NCI-H1048 (cell line): ENCODE measurements at places on chromosomes 1 and 21.

DNA sequence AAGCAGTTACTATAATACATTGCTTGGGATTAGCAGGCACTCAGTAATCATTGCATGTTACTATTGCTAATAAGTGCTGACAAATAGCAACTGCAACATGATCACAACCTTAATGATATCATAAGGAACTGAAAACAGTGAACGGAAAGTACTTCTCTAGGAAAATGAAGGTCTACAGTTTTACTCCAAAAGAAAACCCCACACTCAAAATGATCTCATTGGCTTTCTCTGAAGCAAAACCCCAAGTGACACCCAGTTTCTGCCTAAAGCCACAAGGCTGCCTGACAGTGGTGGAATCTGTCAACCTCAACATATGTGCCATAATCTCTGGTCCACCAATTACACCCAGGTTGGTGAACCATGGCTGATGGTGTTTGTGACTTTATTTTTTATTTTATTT is 137.6 kb downstream of the PTGER3 start:
- DNase-seq: no peak

GRCh38 chr1:35706846-35707600 is 11.7 kb downstream of the C1orf216 start:
- no peak for DNase-seq

DNA sequence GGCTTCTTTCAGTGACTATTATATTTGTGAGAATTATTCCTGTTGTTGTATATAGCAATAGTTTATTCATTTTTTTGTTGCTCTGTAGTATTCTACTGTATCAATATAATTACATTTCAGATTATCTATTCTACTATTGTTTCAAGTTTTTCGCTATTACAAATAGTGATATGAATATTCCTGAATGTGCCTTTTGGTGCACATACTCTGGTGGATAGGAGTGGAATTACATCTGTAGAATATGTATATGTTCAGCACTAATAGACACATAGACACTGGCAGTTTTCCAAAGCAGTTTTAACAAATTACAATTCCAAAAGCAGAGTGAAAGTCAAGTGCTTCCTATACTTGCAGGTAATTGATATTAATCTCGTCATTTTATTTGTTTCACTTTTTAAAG is 696.2 kb upstream of the PRMT6 start:
- DNase-seq: no peak

DNA sequence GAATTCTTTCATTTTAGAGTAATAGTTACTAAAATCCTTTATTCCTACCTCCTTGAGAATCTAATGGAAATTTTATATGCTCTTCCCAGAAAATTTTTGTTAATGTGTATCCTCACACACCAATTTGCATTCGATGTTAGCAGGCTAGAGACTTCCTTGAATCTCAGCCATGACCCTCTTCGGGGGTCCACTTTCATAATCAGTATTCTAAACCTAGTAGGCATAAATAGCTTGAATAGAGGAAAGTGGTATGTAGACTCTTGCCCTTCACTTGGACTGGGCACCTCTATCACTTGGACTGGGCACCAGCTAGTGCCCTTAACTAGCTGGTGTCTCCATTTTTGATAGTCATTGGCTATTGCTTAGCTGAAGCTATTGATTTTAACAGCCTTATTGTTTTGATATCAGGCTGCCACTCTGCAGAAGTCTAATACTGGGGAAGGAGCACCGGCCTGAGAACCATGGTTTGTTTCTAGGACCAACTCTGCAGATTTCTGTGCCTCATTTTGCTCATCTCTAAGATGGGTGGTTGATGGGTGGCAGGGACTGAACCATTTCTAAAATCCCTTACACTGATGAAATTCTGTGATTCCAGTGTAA is 42.8 kb downstream of the MRPL39 start:
- DNase-seq: no peak

- no peak for DNase-seq
Observed at GRCh38 chr1:202844935-202845334, 34.2 kb downstream of the PCAT6 start.

GRCh38 chr1:108592030-108592759 is 32.3 kb downstream of the EEIG2 start:
- DNase-seq: no peak

- DNase-seq: no peak
Observed at GRCh38 chr1:222286011-222286410, 261.9 kb downstream of the HHIPL2 start.

DNA sequence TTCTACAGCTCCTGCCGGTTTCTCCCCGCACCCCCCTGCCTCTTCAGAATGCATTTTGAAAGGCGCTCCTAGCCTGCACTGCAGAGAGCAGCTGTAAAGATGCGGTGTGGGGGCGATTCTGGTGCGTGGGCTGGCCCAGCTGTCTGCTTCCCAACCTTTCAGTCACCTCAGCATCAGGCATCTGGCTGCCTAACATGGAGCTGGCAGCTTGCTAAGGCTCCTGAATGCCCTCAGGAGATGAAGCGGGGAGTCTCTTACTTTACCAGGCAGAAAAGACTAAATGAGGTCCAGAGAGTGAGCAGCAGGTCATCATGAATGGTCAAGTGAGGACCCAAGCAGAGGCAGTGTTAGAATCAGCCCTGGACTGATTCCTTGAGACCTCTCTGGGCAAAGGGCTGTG is 8.7 kb downstream of the IER5 start:
- DNase-seq: no peak

DNA sequence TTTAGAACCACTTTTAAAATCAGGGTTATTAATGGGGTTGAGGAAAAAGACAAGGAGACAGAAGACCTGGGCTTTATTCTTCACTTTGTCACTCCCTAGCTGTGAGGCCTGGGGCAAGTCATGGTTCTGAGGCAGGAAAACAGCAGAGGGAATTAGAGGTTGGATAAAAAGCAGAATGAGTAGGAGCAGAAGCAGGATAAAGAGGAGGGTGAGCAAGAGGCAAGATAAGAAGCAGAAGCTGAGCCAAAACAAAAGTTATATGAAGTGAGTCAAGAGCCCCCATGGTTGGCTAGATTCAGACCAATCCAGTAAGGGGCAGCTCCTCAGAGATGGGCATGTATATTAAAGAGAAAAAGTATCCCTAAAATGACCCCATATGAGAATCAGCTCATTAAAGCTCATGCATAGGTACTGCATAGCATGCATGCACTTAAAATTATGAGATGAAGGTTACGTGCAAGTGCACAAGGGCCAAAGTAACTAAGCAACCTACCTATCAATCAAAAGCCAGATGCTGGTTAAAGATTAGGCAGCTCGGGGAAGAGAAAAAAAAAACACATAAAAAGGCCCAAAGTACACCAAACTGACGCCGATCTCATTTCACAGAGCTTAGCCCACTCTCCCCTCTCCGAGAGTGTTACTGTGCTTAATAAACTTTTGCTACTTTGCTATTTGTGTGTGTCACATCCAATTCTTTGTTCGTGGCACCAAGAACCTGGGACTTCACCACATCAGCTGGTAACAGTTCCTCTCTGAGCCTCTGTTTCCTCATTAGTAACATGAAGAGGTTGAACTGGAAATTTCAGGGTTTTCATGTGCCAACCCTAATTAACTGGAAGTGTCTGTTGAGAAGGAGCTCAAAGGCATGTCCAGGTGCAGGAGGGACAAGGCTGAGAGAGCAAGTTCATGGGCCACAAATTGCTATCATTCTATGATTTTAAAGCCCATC is 2.2 kb downstream of the AVPR1B start:
- DNase-seq: no peak

DNA sequence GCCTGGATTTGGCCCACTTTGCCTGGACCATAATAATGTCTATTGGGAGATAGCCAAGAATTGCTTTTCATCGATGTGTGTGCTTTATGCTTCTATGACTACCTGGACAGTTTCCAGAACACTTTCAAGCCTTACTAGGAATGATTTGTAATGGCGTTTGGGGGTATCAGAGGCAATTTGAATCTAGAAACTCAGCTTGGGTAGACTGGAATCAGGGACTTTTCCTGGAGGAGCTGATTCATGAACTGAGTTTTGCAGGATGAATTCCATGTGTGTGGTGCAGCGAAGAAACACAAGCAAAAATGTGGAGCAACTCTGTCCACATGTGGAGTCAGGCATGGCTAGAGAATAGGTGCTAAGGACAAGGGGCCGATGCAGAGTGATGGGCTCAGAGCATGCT is 11.9 kb upstream of the TMEM61 start:
- no peak for DNase-seq

- DNase-seq: no peak
Observed at GRCh38 chr1:178121883-178122282, 28.0 kb downstream of the RASAL2 start.

GRCh38 chr1:226651041-226651731 is 87.9 kb downstream of the ITPKB start:
- DNase-seq: no peak

DNA sequence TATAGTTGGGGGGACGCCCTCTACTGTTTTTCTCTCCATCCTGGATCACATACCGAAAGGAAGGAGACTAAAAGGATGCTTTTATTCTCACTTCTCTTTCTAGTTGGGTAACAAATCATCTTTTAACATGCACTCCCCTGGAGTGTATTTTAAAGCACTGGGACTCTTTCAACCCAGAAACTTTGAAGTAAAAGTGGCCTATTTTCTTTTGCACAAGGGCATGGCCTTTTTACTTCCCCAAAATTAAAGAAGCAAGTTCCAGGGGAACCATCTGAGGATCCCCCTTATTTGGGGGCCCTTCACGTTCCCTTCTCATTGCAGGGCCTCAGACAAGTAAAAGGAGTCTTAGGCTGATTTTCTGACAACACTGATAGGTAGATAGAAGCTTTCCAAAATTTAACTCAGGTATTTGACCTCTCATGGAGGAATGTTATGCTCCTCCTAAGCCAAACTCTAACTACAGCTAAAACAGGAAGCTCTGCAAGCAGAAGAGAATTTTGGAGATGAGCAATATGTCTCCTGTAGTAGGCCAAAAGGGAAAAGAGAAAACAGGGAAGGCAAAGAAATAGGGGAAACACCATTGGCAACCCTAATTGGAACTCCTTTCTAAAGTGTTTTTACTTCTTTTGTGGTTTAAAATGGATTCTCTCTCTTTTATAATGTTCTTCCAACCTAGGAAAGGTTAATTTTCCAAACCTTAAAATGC is 8.9 kb upstream of the CD46 start:
- no peak for DNase-seq

DNA sequence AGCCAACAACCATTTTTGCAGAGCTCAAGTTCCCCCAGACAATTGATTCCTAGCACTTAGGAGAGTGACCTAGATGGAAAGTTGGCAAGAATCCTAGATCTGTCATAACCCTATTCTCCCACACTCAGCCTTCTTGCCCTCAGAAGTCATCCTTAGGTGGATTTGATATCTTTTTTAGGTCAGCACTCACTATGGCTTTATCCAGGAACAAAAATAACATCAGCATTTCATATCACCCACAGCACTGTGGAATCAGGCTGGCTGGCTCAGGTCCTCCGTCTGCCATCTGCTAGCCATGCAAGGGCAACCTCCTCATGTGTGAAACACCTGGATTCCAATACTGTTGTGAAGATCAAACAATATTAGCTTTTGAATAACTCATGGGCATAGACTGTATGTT is 6.0 kb downstream of the DPT start:
- no peak for DNase-seq

- DNase-seq: no peak
Observed at GRCh38 chr1:83500987-83501591, 497.8 kb downstream of the TTLL7 start.

DNA sequence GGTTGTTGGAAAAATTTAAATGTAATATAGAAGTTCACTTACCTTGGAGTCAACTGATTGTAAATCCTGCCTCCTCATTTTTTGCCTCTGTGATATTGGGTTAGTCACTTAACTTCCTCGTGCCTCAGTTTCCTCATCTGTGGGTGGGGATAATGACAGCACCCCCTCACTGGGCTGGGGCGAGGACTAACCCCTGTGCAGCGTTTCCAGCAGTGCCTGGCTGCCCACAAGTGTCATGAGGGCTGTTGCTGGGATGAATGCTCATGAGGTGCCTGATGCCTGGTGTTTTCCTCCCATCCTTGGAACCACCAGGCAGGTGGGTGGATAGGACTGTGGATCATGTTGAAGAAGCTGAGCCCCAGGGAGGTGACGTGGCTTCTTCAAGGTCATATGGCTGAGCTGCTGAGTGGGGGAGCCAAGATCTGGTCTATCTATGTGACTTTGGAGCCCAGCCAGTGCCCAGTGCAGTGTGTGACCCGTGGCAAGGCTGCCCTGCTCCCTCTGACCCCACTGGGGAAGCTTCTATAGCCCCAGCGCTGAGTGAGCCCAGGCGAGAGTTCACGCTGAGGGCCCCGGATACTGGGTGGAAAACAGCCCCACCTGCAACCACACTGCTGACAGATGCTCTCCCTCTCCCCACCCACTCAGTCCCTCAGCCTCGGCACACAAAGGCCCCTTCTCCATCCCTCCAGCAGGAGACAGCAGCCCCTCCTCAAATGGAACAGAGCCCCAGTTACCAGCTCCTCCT is 446.0 kb downstream of the PTPRU start:
- DNase-seq: no peak

- no peak for DNase-seq
Observed at GRCh38 chr21:38664315-38664714, 141.4 kb upstream of the ETS2 start.

DNA sequence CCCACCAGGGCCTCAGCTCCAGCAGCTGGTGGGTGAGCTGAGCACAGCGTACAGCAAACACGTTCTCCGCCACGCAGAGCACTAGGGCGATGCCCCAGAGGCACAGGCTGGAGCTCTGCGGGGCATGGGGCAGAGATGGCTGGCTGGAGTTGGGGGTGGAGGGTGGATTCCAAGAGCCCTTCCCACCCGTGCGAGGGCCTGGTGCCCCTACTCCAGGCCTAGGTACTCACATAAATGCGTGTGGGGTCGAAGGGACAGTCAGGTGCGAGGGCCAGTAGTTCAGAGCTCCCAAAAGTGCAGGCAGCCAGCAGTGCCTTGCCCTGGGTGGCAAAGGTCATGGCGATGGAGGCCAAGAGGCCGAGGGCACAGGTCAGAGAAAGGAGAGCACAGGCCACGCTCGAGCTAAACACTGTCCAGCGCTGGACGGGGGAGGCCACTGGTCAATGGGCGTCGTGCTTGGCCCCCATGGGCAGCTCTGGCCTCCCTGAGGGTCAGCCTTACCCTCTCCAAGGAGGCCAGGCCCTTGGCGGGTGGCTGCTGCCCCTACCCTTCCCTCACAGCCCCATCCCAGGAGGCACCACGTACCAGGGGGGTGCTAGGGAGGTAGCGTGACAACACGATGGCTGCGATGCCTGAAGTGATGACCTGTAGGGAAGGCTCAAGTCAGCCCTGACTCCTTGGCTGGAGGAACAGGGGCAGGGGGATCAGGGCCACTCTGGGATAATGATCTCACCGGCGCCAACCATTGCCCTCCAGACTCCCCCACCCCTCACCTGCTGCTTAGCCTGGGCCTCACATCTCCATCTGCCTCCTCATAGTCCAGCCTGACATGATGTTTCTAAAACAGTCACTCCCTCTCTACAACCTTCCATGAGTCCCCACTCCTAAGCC is 5.6 kb downstream of the TMEM54 start:
- DNase-seq: no peak

DNA sequence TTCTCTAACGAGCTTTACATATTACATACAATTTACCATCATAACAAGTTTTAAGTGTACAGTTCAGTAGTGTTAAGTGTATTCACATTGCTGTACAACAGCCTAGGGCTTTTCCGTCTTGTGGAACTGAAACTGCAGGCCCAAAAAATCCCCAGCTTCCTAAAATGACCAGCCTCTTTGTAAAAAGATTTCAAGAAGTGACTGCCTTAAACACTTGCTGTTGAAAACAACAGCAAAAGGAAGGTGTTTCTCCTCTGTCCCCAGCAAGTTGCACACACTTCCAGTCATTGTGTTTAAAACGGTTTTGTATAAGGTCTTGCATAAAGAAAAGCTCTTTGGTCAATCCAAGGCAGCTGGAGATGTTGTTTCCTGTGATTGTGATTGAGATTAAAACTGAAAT is 16.0 kb upstream of the GBP1 start:
- DNase-seq: no peak
